CD4-positive, alpha-beta T cell (primary cell): ENCODE measurements at places on chromosomes 5 and 9.

DNA sequence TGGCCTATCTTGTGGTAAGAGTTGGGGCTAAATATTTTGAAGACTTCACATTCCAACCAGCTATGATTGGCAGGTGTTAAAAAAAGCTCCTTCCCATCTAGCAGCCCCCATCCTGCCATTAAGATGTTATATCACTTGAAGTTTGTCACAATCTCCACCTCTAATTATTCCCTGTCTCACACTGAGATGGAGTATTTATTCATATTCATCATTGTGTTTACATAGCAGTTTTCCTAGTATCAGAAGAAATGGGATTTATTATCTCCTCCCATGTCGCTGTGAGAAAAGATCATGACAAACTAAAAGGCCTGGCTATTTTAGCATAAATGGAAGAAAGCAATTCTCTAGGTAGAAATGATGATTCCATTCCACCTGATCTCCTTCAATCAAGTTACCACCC is 653.6 kb downstream of the GABRG2 start:
- no peak for DNase-seq

DNA sequence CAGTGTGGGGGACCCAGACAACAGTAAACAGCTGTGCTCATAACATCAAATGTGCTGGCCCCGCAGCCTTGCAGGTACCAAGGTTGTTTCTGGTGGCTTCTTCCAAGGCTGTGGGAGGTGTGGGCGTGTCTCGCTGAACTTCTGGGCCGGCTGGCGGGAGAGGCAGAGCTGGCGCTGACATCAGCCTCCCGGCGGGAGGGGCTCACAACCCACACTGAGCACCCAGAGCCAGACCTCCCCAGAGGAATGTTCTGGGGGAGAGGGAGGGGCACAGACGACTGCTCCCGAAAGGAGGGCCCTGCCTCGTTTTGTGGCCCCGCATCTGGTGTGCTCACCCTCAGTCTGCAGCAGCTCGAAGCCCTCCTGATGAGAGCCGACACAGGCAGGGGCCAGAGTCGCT is 6.9 kb upstream of the SLC12A7 start:
- DNase-seq: no peak

DNA sequence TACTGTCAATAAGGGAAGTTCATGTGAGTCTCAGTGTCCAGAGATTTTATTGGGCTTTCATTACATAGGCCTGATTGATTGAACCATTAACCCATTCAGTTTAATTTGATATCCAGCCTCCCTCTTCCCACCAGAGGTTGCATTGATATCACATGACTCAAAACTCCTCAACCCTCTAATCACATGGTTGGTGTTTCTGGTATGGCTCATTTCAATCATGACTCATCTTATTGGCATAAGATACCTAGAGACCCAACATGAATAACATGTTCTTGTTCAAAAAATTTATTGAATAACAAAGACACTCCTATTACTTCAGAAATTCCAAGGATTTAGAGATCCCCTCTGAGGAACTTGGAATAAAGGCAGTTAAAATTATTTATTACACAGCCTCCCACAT is 982.2 kb downstream of the TLE1 start:
- no peak for DNase-seq

DNA sequence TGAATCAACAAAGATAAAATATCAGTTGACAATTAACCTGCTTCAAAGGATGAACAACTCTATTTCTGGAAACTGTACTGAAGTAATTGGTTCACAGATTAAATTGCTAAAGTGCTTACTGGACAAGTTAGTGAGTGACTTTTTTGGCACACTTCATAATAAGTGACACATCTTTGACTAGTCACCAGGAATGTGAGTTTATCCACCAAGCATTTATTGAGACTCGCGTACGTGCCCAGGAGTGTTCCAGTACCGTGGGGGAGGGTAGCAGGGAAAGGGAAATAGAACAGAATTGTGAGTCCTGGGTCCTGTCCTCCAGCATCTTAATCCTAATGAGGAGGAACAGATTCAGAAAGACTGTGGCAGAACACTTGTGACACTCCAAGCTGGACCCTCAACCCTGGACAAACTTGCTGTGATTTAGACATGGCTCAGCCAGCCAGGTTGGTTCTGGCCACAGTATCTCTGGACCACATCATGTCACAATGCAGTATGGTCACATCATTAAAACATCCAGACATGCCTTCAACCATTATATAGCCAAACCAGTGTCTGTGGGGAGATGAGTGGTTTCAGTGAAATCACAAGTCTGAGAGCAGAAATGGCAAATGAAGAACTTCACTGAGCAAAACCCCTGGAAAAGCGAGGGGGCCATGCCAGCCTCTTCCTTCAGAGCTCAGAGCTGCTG is 623.1 kb downstream of the BNC2 start:
- DNase-seq: no peak

GRCh38 chr9:123756484-123757106 is 173.3 kb downstream of the DENND1A start:
- DNase-seq: no peak

DNA sequence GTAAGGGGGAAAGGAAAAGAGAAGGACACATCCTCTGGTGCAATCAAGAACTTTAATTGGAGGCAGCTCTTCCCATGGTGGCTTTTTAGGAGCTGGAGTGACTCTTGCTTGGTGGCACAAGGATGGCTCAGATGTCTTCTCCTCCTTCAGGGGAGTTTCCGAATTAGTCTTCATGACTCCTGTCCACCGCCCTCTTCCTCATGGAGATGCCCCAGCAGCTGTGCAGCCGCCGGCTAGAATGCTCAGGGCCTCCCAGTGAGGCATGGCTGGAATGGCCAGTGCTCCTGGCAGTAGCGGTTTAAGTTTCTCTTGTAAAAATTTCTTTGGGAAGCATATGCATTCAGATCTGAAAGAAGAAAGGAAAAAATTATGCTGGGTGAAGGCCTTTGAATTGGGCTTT is 8.8 kb upstream of the TEX53 start:
- DNase-seq: no peak

DNA sequence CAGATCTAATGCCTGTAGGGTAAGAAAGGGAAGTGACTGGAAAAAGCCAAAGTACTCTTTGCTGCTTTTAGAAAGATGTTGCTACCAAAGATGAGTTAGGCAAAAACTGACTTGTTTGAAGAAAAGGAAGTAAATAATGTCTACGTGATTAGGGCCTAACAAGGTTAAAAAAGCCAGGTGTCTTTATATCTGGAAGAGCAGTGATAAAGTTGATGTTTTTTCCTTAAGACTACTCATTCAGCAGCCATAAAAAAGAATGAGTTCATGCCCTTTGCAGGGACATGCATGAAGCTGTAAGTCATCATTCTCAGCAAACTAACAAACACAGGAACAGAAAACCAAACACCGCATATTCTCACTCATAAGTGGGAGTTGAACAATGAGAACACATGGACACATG is 13.5 kb upstream of the AMACR start:
- no peak for DNase-seq

- DNase-seq: no peak
These were observed 256.2 kb downstream of the ARRDC3 start for GRCh38 chr5:91126888-91127287.

DNA sequence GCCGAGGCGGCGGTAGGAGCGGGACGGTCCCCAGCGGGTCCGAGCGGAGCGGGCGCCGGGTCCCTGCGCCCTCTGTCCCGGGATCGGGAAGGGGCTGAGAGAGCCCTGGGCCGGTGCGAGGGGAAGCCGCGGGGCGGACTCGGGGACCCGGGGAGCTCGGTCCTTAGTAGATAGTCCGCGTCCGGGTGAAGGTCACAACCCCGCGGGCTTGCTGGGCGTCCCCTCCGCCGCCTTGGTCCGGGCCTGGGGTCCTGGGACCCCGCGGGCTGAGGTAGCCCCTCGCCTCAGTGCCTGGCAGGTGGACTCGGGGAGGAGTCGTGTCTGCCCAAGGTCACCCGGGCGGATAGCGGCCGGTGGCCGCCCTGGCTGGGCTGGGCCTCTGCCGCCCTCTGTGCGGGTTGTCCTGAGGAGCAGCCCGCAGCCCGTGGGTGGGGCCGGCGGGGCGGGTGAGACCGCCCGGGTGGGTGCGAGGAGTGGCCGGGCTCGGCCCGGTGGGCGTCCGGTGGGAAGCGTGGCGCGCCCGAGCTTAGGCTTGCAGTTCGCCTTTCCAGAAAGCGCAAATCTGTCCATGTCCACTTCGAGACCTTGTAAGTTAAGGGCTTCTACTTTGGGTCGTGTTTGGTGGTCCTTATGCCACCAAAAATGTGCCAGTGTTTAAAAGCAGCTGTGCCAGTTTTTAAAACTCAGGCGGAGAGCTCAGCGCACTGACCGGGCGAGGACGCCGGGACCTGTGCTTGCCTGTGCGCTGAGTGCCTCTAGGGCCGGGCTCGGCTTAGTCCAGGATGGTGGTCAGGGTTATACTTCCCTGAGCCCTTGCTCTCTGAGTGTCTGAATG is 554 bp downstream of the SDHA start:
- peak; percentile 38 for DNase-seq

DNA sequence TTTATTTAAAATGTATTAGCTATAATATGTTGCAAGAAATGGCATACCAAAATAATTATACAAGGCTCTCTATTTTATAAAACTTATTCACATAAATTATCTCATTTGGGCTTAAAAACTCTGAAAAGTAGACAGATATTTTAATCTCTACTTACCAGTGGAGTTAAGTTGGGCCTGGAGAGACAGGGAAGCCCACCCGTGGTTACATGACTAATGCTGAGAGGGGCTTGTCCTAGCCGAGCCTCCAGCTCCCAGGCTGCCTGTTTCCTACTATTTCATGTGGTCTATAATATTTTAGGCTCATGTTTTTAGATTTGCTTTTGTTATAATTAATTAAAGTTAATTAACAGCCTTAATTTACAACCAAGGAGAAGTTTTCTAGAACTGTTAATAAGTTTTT is 20.9 kb upstream of the ASPN start:
- no peak for DNase-seq

- DNase-seq: no peak
These were observed 49.3 kb downstream of the DUSP1 start for GRCh38 chr5:172721455-172722326.

- DNase-seq: no peak
These were observed 51.9 kb downstream of the IPPK start for GRCh38 chr9:92617951-92618510.

GRCh38 chr5:175021841-175022625 is 297.7 kb downstream of the MSX2 start:
- DNase-seq: no peak

DNA sequence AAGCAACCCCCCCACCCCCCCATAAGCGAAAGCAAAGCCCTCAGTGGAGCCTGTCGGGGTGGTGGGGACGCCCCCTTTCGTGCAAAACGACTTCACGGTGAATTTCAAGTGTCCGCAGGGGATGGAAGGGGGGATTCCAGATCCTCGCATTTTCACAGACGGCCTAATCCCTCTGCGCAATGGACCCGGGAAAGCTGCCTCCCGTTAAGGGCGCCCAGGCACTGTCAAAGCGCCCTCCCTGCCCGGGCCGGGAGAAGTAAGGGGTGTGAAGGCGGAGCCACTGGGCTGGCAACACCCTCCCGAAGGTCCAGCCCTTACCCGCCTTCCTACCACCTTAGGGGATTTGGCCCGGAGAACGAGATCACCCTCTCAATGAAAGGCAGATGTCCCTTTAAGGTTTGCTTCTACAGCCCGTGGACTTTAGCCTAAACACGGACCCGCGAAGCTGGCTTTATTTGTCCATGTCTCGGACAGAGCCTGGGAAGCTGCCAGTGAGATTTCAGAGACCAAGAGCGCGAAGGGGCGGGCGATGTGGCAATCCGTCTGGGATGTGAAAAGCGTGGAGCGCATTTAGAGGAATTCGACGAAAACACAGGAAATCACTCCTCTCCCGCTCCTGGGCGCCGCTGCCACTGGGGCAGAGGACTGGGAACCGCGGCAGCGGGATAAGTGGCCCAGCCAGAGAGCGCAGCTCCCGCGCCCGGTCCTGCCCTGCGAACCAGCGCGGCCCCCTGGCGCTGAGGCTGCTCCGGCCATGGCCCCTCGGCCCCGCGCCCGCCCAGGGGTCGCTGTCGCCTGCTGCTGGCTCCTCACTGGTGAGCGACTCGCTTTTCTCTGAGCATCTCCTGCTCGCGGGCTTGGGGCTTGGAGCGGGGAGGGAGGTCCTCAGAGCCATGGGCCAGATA is at the start of the genes ITGA1 and PELO:
Gene ITGA1, plus strand, starts transcription at position 317 of the 905 bp plus-strand sequence. Its CDS starts 438 bp downstream, at position 755.
Gene PELO, plus strand, starts transcription at position 317 of the 905 bp plus-strand sequence. CDS start 12,479 bp downstream, outside the sequence.
- peak; percentile 28 for DNase-seq

- DNase-seq: no peak
These were observed 22.0 kb upstream of the ADRA1B start for GRCh38 chr5:159894149-159894720.

DNA sequence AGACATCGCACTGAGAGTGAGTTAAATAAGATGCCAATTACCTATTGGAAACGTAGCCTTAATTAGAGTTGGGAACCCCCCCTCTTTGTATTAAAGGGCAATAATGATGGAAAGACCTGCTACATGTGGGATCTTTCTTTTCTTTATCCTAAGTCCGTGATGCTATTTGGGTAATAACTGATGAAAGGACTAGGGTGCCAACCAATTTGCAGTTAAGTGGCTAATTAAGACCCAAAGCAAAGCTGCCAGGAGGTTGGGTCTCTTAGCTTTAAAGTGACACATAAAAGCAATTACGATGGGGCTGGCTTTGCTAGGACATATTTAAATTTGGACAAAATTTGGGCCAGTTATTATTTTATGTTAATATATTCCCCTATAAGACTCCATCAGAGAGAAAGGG is 728.8 kb downstream of the NR2F1-AS1 start:
- DNase-seq: no peak

DNA sequence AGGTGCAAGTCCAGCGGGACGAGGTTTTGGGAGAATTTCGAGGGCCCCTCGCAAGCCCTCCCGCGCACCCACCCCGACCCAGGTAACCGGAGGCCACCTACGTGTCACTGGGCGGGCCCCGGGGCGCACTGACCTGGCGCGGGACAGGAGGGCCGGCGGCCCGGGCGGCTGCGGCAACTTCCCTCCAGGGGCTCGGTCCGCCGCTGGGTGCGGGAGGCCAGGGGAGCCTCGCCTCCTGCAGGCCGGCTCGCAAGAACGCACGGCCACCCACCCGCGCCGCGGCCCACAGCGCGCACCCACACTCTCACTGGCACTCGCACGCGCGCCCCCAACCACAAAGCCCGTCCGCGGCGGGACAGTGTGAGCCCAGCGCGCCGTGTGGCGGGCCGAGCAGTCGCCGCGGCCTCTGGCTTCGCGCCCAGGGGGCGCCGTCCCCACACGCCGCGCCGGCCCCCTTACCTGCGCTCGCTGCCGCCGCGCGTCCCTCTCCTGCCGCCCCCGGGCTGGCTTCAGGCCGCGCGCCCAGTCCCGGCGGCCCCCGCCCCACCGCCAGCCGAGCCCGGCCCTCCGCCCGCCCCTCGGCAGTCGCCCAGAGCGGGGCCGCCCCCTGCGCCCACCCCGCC is 451 bp downstream of the LPAR1 start:
- DNase-seq: no peak

- no peak for DNase-seq
These were observed 1752.9 kb downstream of the MAT2B start for GRCh38 chr5:165258197-165258771.

DNA sequence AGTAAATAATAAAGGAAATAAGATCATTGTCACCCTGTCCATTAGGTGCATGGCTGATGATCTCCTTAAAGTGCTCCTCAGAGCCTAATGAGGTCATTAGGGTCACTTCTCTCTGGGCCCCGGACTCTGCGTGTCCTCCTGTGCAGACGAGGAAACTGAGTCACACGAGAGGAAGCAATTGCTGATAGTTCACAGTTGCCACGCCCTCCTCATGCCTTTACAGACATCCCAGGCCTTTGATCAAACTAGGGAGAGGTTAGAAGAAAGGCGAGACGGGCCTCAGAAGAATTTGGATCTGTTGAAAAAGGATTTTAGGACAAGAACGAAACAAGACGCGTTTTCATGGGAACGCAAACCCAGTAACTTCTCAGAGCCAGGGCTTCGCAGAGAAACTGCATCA is 32.0 kb upstream of the MSX2 start:
- no peak for DNase-seq
